CD8-positive, alpha-beta memory T cell (primary cell): ENCODE measurements at places on chromosomes 5 and 9. TPM values are rescaled to one million over a fixed set of nuclear protein-coding genes. Genes with fewer than 3 reads are reported as not detected.

GRCh38 chr5:146283344-146283761 is 55.3 kb upstream of the POU4F3 start:
- no peak for DNase-seq

DNA sequence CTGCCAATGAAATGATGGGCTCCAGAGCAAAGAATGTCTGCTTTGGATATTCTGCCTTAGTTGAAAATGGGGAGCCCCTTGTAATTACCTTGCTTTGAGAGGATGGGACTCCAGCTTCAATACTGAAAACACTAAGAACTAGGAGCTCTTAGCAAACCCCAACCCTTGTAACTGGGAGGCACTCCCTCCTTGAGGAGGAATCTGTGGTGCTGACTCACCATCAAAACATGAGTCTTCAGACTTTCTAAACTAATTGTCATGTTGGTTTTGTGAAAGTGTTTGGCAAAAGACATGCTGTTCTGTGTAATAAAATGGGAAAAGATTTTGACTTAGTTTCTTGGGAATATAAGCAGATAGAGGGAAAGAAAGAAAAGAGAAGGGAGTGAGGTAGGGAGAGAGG is 91.9 kb upstream of the PTPRD start:
- no peak for DNase-seq

DNA sequence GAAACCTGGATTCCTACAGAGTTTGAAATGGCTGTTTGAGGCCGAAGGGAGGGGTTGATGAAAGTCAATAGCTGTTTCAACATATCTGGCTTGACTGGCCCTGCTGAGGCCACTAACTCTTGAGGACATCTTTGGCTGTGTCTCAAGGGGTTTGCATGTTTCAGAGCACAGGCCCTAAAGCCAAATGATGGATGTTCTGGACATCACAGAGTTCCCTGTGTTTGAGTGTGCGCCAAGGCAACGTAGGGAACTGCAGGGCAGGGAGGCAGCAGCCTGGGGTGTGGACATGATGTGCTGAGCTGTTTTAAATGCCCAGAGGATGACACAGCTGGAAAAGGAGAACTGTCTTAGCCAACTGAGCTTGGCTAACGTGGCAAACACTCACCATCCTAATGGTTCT is 89.6 kb downstream of the RAPGEF1 start:
- no peak for DNase-seq

GRCh38 chr9:118222375-118222774 is 518.2 kb downstream of the TLR4 start:
- no peak for DNase-seq

DNA sequence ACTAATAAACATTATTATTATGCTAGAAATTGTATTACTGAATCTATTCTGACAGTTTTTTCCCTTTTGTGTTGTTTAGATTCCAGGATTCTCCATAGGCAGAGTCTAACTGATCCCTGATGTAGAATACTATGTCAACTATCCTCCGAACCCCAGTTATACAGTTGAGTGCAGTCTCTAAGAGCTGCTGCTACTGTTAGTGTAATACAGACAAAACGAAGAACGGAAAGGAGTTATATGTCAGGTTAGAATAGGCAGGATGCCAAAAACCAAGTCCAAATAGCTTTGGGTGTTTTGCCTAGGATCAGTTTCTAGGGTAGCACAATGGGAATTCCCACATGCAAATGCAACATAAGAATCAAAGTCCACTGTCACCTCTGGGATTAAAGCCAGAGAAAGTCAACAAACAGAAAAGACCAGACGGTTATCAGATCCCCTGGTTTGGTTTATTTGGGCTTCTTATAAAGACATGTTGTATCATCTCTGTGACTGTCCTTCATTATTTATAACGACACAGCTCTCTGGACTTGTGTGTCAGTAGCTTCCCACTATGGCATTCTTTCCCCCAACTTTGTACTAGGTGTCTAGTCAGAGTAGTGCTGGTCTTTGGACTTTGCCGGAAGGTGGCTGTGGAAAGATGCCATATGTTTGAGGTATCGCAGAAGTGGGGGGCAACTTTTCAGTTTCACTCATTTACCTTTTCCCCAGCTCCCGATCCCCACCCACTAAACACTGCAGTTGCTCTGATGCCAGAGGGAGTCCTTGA is 14.9 kb upstream of the TMEM38B start:
- no peak for DNase-seq

GRCh38 chr5:135156337-135156714 is 122.3 kb upstream of the PITX1 start:
- DNase-seq, result no peak

DNA sequence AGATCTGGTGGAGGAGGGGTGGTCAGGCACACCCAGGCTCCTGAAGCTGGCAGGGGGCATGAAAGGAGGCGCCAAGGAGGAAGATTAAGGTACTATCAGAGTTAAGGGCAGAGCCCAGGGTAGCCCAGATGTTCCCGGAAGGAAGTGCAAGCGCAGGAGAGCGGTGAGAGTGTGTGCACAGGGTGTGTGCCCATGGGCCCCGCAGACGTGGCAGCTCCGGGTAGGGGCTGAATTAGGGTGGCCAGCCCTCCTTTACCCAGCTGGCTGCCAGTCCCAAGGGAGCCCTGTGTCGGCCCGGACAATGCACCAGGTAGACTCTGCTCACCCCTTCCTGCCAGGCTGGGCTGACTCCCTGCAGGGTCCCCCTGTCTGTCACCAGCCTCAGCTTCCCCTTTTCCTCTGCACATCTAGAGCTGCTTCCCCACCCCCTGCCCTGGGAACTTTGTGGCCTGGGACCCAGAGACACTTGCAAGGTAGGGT is at the start of gene SMIM33:
Gene SMIM33, plus strand, starts transcription at position 184 of the 480 bp plus-strand sequence. Its CDS starts 118 bp downstream, at position 302.
- peak; percentile 57 for DNase-seq

GRCh38 chr5:138953387-138954256 is 78.5 kb upstream of the LRRTM2 start:
- no peak for DNase-seq

GRCh38 chr5:143356855-143357583 is 46.5 kb downstream of the NR3C1 start:
- DNase-seq, result no peak

DNA sequence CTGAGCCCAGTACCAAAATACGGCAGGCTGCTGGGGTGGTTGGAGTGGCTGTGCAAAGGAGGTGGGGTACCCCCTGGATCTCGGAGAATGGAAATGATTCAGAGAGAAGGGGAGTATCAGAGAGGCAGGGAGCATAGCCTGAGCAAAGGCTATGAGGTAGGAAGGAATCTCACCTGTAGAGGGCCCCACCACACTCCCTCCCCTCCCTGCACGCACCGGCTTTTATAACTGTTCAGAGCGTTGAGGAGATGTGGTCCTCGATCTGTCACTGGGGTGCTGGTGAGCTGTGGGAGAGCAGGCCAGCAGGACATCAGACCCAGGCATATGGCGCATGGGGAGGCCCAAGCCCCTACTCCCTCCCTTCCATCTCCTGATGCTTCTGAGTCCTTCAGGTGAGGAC is 13.2 kb downstream of the PHF19 start:
- DNase-seq, result peak; percentile 32

- no peak for DNase-seq
Observed at GRCh38 chr5:162487528-162488525, 420.3 kb downstream of the GABRG2 start.

- no peak for DNase-seq
Observed at GRCh38 chr9:105171589-105171988, 72.9 kb upstream of the SLC44A1 start.

GRCh38 chr5:173302546-173303155 is 25.6 kb downstream of the STC2 start:
- DNase-seq, result no peak

DNA sequence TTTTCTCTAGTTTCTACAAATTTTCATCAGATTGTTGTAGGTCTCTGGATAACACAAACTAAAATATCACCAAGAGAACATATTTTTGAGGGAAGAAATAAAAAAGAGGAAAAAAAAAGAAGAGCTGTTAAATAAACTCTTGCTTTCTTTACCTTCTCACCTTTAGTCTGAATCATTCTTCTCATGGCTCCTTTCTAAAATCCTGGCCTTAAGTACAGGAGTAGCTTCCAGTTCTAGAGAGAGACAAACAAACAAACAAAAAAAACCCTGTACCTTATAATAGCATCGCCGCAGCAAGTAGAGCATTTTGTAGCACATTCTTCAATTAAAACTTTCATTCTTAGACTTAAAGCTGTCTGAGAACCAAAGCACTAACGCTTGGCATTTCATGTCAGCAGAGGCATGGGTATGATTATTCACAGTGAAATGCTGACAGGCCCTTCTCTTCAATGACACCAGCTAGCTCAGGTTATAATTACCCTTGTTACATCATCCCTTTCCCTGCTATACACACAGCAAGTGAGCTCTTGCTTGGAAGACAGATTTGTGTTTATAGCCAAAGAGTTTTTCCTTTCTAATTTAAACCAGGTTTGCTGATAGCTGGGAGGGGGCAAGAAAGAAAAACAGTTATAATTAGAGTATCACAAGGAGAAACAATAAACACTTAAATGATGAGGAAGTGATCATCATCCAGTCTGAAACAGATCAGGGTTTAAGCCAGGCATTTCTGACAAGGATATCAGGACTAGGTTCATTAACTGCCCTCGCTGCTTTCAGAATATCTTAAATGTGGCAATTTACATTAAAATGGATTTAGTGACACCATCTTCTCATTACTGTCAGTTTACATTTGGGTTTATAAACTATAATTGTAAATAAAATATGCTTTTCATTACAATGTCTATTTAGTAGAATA is 510.9 kb upstream of the ZNF608 start:
- DNase-seq, result no peak

GRCh38 chr5:144457160-144457559 is 286.5 kb downstream of the KCTD16 start:
- DNase-seq, result no peak

GRCh38 chr9:32596096-32596865 is 23.3 kb upstream of the NDUFB6 start:
- no peak for DNase-seq

- DNase-seq, result no peak
Observed at GRCh38 chr5:177306674-177307543, 3.3 kb downstream of the PRELID1 start.

DNA sequence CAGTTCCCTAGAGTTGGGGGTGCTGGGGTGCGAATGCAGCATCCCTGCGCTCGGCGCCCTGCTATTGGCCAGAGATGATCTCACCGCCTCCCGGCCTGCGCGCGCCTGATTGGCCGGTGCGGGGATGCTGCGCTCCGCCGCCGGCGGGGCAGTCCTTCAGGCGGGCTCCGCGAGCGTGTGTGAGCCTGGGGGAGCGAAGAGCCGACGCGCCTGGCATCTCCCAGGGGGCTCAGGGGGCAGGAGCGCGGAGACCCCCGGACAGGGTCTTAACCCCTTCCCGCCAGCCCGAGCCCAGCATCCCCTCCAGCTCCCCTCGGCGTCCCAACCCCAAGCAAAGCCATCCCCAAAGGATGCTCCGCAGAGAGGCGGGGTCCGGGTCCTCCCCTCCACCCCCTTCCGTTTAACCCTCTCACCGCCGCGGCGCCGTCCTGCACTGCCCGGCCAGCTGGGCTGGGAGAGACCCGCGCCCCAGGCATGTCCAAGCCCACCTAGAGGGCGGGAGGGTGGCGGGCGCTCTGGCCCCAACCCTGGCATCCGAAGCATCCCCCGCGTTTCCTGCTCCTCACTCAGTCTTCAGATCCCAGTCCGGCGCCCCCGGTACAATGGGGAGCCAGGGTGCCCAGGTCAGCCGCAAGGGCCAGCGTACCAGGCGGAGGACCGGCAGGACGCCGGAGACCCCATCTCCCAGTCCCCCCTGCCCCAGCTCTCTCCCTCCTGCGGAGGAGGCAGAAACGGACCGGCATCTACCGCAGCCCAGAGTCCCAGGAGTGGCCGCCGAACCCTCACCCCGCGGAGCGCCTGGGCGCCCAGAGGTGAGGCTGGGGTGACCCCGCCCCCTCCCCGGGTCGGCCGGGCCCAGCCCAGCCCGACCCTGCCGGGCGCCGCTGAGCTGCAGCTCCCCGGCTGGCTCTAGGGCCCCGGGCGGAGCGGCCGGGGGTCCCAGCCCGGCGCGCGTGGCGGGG is 19.3 kb upstream of the TOR2A start:
- DNase-seq, result no peak

DNA sequence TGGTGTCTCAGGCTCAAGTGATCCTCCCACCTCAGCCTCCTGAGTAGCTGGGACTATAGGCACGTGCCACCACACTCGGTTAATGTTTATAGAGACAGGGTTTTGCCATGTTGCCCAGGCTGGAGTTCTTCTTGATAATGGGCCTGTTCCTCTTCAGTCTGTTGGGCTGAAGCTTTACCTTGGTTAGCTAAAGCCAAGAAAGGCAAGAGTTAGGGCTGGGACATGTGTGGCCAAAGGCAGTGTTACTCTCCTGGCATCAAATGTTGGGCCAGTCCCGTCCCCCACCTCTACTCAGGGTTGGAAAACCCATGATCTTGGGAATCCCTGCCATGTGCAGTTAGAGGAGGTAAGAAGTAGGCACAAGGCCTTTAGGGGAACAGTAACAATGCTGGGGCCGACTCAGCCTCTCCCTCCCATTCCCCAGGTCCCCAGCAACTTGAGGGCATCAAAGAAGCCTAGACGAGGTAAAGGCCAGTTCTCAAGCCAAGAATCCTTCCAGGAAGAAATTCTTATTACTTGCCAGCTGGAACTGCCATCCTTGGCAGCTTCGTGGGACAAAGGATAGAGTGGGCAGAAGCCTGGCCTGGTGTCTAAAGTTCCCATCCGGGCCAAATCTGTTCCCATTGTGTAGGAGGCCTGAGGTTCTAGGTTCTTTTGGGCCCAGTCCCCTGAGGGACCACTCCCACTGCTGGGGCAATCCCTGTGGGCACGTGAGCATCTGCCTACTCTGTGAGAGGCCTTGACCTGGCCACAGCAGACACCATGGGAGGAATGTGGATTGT is 4.5 kb downstream of the EGR1 start:
- no peak for DNase-seq

GRCh38 chr5:150144246-150144801 is 11.3 kb downstream of the PDGFRB start:
- no peak for DNase-seq

GRCh38 chr5:98443881-98444280 is 329.6 kb upstream of the RGMB start:
- DNase-seq, result no peak

DNA sequence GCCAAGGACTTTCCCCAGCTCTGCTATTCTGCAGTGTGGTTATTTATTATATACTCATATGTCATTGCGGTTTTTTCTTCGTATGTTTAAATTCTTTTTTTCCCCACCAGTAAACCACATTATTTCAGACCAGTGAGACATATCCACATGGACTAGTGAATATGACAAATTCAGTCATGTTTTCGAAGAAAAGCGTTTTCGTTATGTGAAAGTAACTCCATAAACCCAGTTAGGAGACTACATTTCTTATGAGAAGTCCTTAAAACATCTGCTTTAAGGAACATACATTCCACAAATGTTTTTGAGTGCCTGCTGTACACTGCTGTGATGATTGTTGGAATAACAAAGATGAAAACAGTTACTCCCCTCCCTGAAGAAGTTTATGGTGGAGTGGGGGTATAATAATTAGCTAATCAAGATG is 591.8 kb upstream of the CLINT1 start:
- no peak for DNase-seq

- DNase-seq, result no peak
Observed at GRCh38 chr9:117706421-117707116, 2.4 kb downstream of the TLR4 start.

GRCh38 chr9:27614551-27614950 is 41.3 kb upstream of the C9orf72 start:
- no peak for DNase-seq

The GABRP gene
- polyA plus RNA-seq, result not detected

The PCSK1 gene
- polyA plus RNA-seq, result not detected

The CPLANE1 gene
- 1.3 TPM for polyA plus RNA-seq

The PCDHGA5 gene
- not detected for polyA plus RNA-seq

The TRIO gene
- polyA plus RNA-seq, result 0.89 TPM

The HINT1 gene
- polyA plus RNA-seq, result 445 TPM

The MSMP gene
- not detected for polyA plus RNA-seq

The CRB2 gene
- 0.05 TPM for polyA plus RNA-seq

The ASPN gene
- not detected for polyA plus RNA-seq

The GPR107 gene
- polyA plus RNA-seq, result 4.2 TPM

The LCN12 gene
- polyA plus RNA-seq, result not detected

The DOK3 gene
- polyA plus RNA-seq, result 0.08 TPM
